ENCODE measurements at places on chromosomes 12 and 14.

DNA sequence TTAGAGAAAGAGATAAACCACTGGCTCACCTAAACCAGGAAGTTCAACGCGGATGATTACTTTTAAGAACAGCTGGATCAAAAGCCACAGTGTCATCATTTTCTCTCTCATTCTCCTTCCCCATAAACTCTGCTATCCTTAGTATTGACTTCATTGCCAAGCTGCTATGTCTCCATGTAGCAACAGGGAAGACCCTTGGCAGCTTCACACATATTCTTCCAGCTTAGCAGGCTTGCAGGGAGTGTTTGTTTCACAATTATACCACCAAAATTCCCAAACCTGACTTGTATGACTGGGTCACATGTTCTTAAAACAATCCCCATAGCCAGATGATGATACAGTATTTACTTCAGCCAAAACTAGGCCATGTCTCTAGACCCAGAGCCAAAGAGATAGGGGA is 235.5 kb downstream of the PAWR start:
- no peak for DNase-seq

GRCh38 chr14:20667957-20668356 is 16.4 kb upstream of the RNASE4 start:
- no peak for DNase-seq

GRCh38 chr12:94952325-94952724 is 51.2 kb downstream of the NDUFA12 start:
- DNase-seq = no peak

DNA sequence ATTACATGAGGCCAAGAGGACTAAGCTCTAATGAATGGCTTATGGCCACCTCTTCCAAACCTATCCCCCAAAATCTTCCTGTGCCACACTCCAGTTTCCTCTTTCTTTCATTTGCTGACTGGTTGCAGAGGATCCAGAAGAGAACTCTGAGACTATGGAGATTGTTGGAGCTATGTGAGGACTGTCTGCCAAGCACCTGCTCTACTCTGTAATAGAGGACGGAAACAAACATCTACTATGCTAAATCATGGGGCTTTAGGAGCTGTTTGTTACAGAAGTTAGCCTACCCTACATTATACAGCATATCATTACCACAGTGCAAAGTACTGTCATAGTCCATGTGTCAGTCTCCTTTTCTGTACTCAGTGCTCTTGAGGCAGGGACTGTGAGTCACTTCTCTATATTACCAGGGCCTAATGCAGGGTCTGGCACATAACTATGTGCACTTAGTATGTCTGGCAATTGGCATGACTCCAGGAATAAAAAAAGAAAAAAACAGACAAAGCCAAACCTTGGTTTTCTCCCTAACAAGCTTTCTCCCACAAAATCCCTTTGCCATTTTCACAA is 95.1 kb downstream of the RPAP3 start:
- DNase-seq = no peak

DNA sequence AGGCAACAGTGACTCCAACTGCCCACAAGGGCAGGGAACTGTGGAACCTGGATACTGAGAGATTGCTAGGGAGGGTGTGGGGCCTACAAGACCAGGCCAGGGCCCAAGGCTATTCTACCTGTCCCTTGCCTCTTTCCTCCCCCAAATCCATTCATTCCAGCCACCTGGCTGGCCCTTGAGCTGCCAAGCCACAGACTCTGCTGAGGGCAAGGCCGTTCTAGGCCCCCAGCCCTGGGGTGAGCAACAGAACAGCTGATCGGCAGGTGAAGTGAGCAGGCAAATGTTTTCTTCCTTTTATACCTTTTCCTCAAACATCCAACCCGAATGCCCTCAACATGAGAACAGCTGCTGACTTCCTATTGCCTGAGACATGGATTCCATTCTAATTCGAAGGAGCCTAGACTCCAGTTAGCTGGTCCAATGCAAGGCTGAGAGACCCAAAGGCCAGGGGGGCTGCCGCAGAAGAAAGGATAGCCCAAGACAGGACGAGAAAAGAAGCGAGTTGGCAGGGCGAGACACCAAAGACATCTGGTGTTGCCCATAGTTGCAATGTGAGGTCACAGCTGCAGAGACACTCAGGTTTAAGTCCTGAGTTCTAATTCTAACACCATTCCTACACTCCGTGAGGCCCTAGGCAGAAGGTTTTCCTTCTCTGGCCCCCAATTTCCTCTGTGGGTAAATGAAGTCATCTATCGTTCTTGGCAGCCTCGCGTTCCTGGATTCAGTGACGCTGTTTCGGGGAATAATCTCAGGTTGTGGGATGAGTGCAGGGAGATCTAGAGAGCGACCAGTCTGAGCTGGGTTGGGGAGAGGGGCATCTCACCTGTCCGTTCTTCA is 1.7 kb downstream of the C1QL4 start:
- DNase-seq = no peak

DNA sequence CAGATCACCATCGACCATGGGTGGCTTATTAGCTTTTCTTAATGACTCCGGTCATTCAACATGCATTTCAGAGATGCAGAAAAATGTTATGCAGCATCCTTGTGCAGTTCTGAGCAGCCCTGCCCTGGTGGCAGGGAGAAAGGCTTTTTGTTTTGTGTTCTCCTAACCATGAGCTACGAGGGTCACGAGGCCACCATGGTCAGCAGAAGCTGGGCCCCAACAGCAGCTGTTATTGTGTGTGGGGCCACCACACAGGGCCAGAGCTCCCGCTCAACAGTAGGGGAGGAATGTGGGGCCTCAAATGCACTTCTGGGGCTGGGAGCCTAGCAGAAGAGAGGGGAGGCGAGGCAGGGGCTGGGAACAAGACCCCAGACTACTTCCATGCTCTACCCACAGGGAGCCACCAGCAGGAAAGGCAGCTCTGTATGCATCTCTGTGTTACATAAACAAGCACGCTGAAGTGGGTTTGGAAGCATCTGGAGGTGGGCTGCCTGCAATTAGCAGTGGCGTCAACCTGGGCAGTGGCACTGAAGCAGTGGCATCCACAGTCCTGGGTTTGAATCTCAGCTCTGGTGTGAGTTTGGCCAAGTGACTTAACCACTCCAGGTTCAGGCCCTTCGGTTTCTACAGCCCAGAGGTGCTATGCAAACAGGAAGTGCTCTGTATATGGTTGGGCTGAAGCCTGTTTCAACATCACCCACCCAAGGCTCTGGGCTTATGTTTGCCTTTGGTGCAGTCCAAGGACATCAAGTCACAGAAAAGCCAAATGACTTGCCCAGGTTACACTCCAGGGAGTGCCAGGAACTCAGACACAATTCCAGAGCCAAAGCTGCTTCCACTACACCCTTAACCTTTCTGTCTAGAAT is 16.3 kb downstream of the GLTP start:
- DNase-seq = no peak

DNA sequence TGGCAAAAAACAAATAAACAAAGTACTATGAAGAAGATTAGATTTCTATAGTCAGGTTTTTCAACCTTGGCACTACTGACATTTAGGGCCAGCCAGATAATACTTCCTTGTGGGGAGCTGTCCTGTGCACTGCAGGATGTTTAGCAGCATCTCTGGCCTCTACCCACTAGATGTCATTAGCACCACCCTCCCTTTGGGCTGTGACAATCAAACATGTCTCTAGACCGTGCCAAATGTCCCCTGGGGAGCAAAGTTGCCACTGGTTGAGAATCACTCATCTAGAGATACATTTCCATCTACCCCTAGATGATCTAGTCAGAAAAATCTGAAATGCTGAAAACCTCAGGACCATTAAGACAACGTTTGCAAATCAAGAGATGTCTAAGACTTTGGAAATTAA is 29.9 kb downstream of the SRRM4 start:
- DNase-seq = no peak

DNA sequence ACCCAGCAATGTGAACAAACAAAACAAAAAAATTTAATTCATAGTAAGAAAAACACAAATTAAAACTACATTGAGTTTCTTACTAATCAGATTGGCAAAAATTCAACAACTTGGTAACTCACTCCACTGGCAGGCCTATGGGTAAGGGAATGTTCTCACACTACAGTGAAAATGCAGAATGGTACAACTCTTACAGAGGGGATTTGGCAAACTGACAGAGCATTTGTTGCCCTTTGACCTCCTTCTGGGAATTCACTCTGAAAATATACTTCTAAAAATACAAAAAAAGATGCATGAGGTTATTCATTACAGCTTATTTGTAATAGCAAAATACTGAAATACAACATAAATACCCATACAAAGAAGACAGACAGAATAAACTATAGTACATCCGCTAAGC is 32.8 kb downstream of the ABCD2 start:
- no peak for DNase-seq

DNA sequence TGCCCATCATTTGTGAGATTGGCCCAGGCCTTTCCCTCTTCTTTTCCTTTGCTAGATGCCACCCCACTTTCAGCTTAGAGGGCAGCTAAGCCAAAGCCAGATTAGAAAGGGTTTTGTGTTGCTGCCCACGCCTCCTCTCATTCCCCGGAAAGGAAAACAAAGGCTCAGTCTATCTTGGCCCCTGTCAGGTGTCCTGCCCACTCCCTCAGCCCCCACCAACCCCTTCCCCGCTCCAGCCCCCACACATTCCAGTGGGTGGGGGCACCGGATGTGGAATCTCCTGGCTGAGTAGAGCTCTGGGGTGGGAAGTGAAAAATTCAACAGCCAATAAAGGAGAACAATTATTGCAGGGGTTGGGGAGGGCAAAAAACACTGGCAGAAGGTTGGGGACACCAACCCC is 2.2 kb downstream of the BLOC1S1 start:
- DNase-seq = no peak

DNA sequence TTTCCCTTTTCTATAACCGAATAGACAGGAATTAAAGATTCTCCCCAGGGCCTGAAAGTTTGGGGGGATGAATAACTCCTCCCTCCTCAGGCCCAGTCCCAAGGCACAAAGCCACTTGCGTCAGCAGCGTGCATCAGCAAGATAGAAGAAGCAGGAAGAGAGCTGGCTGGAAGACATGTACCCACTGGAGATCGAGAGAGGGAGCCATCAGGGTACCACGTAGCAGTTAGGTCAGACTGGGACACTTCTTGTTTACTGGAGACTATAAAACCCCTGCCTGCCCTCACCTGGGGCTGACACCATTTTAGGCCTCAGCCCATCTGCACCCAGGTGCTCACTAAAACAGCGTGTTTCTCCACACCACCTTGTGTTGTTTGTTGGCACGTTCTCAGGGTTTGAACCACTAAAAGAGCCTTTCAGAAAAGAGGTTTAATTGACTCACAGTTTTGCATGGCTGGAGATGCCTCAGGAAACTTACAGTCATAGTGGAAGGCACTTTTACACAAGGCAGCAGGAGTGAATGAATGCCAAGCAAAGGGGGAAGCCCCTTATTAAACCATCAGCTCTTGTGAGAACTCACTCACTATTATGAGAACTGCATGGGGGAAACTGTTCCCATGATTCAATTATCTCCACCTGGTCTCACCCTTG is 93.2 kb downstream of the TMTC3 start:
- DNase-seq = no peak

DNA sequence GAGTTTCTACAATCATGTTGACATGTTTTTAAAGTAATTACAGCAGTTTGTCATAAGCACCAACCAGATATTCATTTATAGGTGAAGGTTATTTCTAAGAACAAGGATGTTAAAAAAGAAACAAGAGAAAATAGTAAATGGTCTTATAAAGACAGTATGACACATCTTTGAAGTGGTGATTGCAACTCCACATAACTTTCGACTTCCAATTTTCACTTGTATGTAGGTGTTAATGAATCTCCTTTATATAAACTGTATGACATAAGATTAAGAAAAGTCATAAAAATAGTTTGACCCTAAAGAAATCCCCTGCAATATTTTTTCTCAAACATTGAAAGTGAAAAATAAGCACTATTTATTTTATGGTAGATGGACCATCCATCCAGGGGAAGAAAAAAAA is 144.8 kb upstream of the PTPRQ start:
- no peak for DNase-seq
